Breast epithelium (tissue), 4 donors: ENCODE measurements at places on chromosomes 3 and 15. TPM values are rescaled to one million over a fixed set of nuclear protein-coding genes. Genes with fewer than 3 reads are reported as not detected.

GRCh38 chr15:80142646-80143045 is 10.2 kb upstream of the FAH start:
- no peaks in the 10 kb centered on the region for H3K36me3 ChIP-seq
- H3K4me1 ChIP-seq, result no peaks in the 10 kb centered on the region
- no peak for DNase-seq
- H3K27ac ChIP-seq, result no peak overlapping the region
- no peak overlapping the region for H3K4me3 ChIP-seq

Gene TEX9
- total RNA-seq, result 3.4 TPM

Gene PLOD2
- total RNA-seq, result 35.7 TPM

DNA sequence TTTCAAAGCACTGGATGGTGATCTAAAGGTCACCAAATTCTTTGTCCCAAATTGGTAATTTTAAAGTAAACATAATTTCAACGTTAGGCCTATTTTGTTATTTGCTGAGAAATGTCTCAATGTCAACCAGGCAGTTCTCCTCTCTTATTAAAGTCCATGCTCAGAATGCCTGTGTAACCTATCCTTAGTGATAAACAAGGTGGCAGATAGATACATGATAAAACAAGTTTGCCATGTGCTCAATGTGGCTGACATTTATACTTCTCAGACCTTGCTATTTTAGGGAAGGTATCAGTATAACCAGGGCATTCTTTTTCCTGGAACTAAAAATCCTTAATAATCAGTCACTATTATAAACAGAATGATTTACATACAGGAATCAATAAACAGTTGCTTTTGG is 8.5 kb downstream of the MBNL1 start:
- no peaks in the 10 kb centered on the region for H3K36me3 ChIP-seq
- H3K4me3 ChIP-seq, result no peak overlapping the region
- DNase-seq, result no peak
- H3K27ac ChIP-seq, result peak overlapping the region; percentile 4

GRCh38 chr3:49813497-49814174 is at the start of gene UBA7:
Gene UBA7 (minus strand): TSS chr3:49813953. CDS start chr3:49813787, 166 bp downstream.
- peaks cover 5% of the 10 kb centered on the region for H3K36me3 ChIP-seq
- H3K27me3 ChIP-seq, result no peaks in the 10 kb centered on the region
- peak within 1 kb of the TSS; percentile 56 for H3K4me3 ChIP-seq
- H3K4me1 ChIP-seq, result peaks cover 14% of the 10 kb centered on the region
- peak within 1 kb of the TSS; percentile 84 for H3K27ac ChIP-seq
- peak; percentile 39 for DNase-seq

Gene UTS2B
- not detected for total RNA-seq

- H3K4me1 ChIP-seq, result peaks cover 2% of the 10 kb centered on the region
- DNase-seq, result peak; percentile 100
- peak within 1 kb of the TSS; percentile 99 for H3K27ac ChIP-seq
- no peaks in the 10 kb centered on the region for H3K36me3 ChIP-seq
- H3K27me3 ChIP-seq, result no peaks in the 10 kb centered on the region
Measured at GRCh38 chr3:36993326-36994283, at the start of gene MLH1. Gene MLH1 (plus strand): TSS chr3:36993518. CDS start chr3:36993548, 30 bp downstream.

DNA sequence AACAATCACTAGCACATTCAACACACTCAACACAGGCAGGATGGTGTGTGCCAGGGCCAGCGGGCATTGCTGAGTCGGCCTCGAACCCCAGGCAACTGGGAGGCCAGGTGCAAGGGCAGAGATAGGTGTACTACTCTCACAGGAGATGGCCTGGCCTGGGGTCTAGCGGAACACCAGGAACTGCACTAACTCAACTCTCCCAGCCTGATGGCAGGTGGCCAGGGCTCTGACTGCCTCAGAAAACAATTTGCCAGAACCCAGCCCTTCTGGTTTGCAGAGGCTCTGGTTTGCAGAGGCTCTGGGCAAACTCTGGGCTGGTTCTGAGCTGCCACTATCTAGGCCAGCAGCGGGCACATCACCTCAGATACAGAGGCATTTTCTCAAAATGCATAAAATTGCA is 229.2 kb upstream of the CHRNA7 start:
- H3K27me3 ChIP-seq, result no peaks in the 10 kb centered on the region
- H3K36me3 ChIP-seq, result no peaks in the 10 kb centered on the region
- no peak overlapping the region for H3K27ac ChIP-seq
- no peak overlapping the region for H3K4me3 ChIP-seq
- no peak for DNase-seq

DNA sequence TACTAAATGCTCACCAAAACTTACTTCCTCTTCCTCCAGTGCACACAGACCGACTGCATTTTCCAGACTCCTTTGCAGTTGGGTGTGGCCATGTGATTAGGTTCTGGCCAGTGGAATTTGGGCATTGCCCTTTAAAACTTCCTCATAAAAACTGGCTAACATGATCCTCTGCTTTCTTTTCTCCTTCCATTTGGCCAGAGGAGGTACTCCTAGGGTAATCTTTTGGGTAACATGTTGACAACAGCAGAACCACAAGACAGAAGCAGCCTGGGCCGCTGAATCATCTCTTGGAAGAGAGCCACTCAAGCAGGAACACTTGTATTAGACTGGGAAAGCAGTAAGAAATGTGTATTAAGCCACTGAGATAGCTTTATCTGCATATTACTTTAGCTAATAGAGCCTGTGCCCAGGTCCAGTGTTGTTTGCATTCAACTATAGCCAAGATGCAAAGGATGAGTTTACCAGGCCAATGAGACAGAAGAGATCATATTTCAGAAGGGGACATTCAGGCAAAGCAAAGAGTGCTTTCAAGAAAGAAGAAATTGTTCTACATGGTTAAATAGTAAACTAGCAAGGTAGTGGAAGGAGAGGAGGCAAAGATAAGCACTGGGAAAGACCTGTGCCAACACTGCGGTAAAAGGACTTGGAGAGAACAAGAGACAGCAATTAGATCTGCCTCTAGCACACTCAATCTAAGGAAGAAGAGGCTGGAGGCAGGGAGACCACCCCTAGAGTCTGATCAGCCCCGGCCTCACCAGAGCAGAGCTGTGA is 79.8 kb downstream of the PLCH1 start:
- no peaks in the 10 kb centered on the region for H3K4me1 ChIP-seq
- no peaks in the 10 kb centered on the region for H3K36me3 ChIP-seq
- no peak overlapping the region for H3K4me3 ChIP-seq
- H3K27me3 ChIP-seq, result no peaks in the 10 kb centered on the region
- DNase-seq, result peak; percentile 75
- H3K27ac ChIP-seq, result peak overlapping the region; percentile 84

GRCh38 chr15:41480396-41481140 is 13.1 kb upstream of the ITPKA start:
- no peaks in the 10 kb centered on the region for H3K27me3 ChIP-seq
- no peak overlapping the region for H3K4me3 ChIP-seq
- H3K4me1 ChIP-seq, result no peaks in the 10 kb centered on the region
- H3K27ac ChIP-seq, result no peak overlapping the region
- no peak for DNase-seq

DNA sequence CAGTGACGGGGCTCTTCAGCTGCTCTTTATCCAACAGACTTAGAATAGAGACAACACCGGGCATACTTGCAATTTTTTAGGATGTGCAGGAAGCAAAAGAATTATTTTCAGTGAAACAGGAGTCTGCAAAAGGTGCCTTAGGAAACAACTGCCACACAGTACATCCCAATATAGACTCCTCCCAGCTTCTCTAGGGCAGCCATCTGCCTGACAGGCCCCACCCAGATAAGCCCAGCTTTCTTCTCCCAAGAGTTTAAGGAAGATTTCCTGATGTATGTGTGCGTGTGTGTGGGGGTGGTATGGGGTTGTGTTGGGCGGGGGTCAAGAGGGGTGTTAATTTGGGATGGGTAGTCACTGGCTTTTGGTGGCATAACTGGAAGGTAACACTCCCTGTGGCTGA is 21.5 kb downstream of the MAP2K1 start:
- no peaks in the 10 kb centered on the region for H3K4me1 ChIP-seq
- H3K4me3 ChIP-seq, result no peak overlapping the region
- H3K36me3 ChIP-seq, result no peaks in the 10 kb centered on the region
- H3K27me3 ChIP-seq, result no peaks in the 10 kb centered on the region

- H3K36me3 ChIP-seq, result no peaks in the 10 kb centered on the region
- H3K27me3 ChIP-seq, result no peaks in the 10 kb centered on the region
- no peak overlapping the region for H3K4me3 ChIP-seq
- DNase-seq, result no peak
Measured at GRCh38 chr3:46082849-46083248, 55.6 kb upstream of the XCR1 start.

DNA sequence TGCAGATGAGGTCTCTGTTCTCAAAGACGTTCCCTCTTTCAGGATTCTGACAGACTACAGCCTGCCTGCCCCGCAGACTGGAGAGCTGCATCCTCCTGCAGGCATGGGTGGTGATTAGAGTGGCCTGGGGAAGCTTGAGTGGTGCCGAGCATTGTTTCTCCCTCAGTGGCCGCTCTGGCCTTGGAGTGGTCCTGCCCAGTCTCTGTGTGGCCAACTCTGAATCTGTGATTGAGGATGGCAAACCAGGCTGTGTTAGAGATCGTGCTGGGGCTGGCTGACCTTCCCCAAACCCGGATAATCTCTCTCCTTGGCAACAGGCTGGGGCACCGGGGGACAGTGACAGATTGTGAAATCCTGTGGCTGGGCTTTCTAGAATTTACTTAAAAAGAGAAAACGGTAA is 11.0 kb upstream of the ADCY5 start:
- no peak for DNase-seq
- H3K27me3 ChIP-seq, result peaks cover 7% of the 10 kb centered on the region
- H3K4me3 ChIP-seq, result no peak overlapping the region
- no peaks in the 10 kb centered on the region for H3K4me1 ChIP-seq
- H3K27ac ChIP-seq, result no peak overlapping the region

DNA sequence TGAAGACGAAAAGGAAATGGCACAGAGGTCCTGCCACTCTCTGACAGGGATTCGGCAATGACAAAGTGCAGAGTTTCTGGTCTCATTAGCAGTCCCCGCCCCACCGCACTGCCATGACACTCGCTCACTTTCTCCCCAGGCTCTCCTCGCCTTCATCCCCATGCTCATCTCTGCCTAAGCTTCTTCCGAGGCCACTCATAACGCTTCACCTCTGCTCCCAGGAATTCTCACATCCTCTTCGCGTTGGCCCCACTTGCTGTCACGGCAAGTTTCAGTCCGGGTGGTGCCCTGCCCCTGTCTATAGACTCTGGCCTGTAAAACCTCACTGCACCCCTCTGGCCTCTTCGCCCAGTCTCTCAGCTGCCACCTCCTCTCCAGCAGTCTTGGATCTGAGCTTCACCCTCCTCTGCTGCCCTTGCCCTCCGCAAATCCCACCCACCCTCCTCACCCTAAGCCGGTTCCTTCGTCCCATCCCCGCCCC is 654 bp downstream of the RUBCN start:
- no peak for DNase-seq
- H3K27ac ChIP-seq, result peak overlapping the region; percentile 81
- no peaks in the 10 kb centered on the region for H3K36me3 ChIP-seq
- H3K4me3 ChIP-seq, result peak overlapping the region; percentile 92

GRCh38 chr3:142105991-142106390 is 43.4 kb downstream of the TFDP2 start:
- no peaks in the 10 kb centered on the region for H3K4me1 ChIP-seq
- H3K27me3 ChIP-seq, result no peaks in the 10 kb centered on the region
- H3K27ac ChIP-seq, result no peak overlapping the region
- H3K36me3 ChIP-seq, result no peaks in the 10 kb centered on the region
- H3K4me3 ChIP-seq, result no peak overlapping the region
- no peak for DNase-seq

Gene OSBPL10
- total RNA-seq, result 17.6 TPM

- no peaks in the 10 kb centered on the region for H3K27me3 ChIP-seq
- H3K4me3 ChIP-seq, result no peak overlapping the region
- H3K27ac ChIP-seq, result no peak overlapping the region
Measured at GRCh38 chr15:26848498-26848897, 18.4 kb upstream of the GABRA5 start.

DNA sequence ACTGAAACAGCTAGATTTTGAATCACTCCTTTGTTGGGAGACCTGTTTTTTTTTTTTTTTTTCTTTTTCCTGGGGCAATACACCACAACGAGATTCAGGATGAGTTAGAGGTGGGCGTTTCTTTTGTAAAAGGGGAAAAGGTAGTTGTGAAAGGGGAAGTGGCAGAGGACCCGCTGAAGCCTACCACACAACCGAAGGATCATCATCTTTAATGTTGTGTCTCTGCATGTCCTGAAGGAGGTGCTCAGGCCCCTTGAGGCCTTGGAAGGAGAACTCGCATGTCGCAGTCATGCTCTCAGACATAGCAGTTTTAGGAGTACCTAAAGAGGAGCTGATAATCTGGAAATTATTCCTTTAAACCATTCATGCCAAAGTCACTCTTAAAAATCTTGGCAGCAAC is 137.9 kb upstream of the LRIG1 start:
- no peaks in the 10 kb centered on the region for H3K36me3 ChIP-seq
- no peaks in the 10 kb centered on the region for H3K27me3 ChIP-seq
- H3K4me3 ChIP-seq, result no peak overlapping the region
- no peak for DNase-seq

Gene LRRIQ4
- total RNA-seq, result not detected

DNA sequence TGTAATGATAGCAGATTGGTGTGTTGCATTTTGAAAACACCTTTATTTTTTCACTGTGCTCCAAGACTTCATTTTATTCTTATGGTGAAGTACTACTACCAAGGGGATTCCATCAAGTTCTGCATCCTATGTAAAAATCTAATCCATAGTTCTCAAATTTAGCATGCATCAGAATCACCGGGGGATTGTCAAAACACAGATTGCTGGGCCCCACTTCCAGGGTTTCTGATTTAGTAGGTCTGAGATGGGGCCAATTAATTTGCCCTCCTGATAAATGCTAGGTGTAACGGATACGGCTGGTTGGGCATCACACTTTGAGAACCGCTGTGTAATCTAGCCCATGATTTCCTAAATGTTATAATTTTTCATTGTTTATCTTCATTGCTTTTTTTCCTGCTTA is 692 bp downstream of the ZWILCH start:
- H3K36me3 ChIP-seq, result peaks cover 5% of the 10 kb centered on the region
- no peak for DNase-seq
- peak overlapping the region; percentile 96 for H3K27ac ChIP-seq
- H3K4me1 ChIP-seq, result peaks cover 9% of the 10 kb centered on the region
- H3K27me3 ChIP-seq, result no peaks in the 10 kb centered on the region
- peak overlapping the region; percentile 92 for H3K4me3 ChIP-seq

Gene P2RY12
- total RNA-seq, result 3.7 TPM

DNA sequence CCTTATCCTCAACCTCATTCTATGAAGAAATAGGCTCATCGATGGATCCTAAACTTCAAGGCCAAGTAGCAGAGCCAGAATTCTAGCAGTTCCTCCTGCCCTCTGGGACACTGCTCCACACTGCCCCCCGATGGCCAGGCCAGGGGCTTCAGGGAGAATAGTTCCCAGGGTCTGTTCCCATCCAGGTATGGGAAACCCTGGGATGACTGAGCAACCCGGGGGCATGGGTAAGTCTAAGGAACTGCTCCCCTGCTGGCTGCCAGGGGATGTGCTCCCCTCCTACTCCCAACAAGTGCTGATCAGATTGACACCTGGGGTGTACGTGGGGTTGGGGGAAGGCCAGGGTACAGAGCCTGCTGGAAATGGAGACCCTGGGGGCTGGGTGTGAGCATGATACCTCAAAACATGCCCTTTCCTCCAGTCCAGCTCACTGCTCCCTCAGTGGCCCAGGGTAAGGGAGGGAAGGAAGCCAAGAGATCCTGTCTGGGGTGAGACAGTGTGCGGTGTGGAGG is 7.6 kb downstream of the ULK3 start:
- no peak overlapping the region for H3K4me3 ChIP-seq
- no peak for DNase-seq
- no peaks in the 10 kb centered on the region for H3K4me1 ChIP-seq
- no peaks in the 10 kb centered on the region for H3K36me3 ChIP-seq
